Retina (tissue), 1 donor: ENCODE measurements at places on chromosomes 13 and 19.
A peak's percentile ranks its signal among the peaks of the same experiment; 100 is the strongest.

DNA sequence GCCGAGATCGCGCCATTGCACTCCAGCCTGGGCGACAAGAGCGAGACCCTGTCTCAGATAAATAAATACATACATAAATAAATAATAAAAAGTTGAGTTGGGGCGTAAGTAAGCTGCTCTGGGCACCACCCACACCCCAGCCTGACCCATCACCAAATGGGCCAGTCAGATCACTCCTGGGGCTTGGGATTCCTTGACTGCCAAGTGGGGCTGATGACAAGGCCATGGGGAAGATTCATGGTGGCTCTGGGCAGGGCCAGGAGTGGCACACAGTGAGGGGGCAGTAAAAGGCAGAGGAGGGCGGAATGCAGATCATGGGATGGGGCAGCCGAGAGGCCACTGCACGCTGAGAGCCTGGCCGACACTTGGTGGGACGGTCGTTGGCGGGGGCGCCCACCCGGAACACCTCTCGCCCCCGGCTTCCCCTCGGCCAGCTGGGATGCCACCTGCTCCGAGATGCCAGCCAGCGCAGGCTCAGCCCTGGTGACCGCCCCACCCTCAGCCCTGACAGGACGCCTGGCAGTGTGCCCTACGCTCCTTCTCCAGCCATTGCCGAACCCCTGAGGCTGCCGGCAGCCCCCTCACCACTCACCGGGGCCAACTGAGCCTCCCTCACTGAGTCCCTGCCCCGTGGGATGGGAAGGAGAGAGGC lies 10.9 kb downstream of the ZNF653 start:
- no peak for DNase-seq

DNA sequence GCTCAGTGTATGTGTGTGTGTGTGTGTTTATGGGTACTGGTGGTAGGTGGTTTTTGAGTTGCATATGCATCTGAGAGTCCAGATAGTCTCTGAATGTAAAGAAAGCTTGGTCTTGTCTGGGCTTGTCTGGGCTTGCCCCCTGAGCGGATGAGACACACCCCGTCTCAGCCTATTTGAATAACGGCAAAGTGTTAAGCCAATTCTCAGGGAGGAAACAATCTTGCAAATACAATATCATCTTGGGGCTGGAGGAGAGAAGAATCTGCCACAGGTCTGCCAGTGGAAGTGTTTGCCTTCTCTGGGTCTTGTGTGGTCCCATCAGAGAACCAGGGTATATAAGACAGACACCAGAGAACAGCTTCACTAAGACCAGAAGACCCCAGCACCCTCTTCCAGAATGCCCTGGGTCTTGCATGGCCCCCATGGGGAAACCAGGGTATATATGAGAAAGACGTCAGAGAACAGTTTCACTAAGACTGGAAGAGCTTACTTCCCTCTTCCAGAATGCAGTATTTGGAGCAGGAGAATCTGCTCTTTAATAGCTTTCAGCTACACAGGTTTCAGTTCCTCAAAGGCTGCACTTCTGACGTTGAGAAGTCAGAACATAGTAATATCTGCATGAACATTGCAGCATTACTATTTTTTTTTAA lies 13.3 kb downstream of the CD70 start:
- DNase-seq, result no peak

- DNase-seq, result peak; percentile 28
Measured at GRCh38 chr13:94343243-94343585, 136.3 kb downstream of the DCT start.

GRCh38 chr19:15101479-15102082 lies 5.6 kb upstream of the SYDE1 start:
- no peak for DNase-seq

DNA sequence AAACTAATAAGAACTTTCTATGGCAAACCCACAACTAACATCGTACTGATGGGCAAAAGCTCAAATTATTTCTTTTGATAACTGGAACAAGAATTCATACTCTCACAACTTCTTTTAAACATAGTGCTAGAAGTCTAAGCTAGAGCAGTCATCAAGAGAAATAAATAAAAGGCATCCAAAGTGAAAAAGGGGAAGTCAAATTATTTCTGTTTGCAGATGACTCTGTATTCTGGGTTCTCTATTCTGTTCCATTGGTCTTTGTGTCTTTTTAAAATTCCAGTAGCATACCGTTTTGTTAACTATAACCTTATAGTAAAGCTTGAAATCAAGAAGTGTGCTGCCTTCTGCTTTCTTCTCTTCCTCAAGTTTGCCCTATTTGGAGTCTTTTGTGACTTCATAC lies 1215.9 kb downstream of the UQCRFS1 start:
- no peak for DNase-seq

DNA sequence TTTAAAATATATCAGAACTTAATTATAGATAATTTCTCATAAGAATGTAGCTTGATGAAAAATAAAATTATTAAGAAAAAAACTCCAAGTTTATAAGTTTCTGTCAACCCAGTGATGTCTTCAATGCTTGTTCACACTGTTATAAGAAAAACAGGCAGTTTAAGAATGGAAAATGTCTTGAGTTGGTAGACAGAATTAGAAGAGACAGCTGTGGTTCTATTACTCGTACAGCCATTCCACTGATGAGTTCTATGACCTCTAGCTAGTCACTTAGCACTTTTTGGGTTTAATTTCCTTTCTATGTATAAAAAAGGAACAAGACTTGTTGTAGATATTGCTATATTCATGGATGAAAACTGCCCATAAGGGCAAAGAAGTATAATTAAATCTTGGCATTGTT lies 1013.1 kb upstream of the ATXN8OS start:
- no peak for DNase-seq
